Left kidney (tissue), 8 donors: ENCODE measurements at places on chromosomes 7 and 10. TPM values are rescaled to one million over a fixed set of nuclear protein-coding genes. Genes with fewer than 3 reads are reported as not detected.

DNA sequence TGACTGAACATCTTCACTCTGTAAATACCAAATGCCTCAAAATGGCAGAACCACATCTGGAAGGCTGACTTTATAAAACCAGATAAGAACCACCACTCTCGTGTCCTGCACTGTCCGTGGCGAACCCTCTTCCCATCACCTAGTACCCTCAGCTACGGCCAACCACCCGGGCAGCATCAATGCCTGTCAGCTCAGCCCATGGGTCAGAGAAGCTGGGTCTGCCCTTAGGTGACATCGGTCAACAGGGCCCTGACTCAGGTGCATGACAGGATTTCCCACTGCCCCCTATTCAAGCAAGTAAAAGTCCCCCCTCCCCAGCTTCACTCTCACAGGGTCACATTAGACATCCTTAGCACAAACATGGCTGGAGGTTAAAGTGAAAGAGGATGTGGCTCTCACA lies 56.6 kb downstream of the HSPA12A start:
- no peak for DNase-seq

- DNase-seq: peak; percentile 30
Observed at GRCh38 chr7:100896732-100897608, 1.3 kb upstream of the ACHE start.

The CALHM1 gene
- 0.05 TPM for polyA plus RNA-seq

The POM121 gene
- polyA plus RNA-seq: 45.2 TPM
